Left lung (tissue), 14 donors: ENCODE measurements at places on chromosomes 16 and 17.

DNA sequence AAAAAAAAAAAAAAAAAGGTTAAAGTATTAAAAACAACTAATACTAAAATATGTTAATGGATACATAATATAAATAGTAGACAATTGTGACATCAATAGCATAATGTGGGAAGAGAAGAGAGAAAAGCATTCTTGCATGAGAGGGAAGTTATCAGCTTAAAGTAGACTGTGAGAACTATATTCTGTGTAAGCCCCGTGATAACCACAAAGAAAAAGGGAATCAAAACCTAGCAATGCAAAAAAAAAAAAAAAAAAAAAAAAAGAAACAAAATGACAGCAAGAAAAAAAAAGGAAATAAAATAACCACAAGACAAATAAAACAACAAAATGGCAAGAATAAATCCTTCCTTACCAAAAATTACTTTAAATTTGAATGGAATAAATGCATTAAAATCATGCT is 39.8 kb upstream of the MYLK3 start:
- no peak for DNase-seq

DNA sequence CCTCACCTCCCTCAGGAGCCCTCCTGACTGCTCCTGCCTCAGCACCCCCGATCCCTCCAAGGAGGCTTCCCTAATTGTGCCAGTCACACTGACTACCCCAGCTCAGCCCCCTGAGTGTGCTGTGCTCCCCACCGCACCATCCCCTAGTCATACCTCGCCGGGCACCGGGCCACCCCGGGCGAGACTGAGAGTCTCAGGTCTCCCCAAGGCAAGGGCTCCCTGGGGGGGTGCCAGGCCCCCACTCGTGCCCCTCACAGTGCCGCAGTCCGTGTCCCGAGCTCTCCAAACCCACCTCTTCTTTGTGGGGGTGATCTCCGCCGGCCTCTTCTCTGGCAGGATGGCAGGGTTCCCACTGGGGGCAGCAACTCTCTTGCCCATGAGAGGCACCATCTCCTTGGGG is 3.2 kb downstream of the TRPV3 start:
- no peak for DNase-seq

DNA sequence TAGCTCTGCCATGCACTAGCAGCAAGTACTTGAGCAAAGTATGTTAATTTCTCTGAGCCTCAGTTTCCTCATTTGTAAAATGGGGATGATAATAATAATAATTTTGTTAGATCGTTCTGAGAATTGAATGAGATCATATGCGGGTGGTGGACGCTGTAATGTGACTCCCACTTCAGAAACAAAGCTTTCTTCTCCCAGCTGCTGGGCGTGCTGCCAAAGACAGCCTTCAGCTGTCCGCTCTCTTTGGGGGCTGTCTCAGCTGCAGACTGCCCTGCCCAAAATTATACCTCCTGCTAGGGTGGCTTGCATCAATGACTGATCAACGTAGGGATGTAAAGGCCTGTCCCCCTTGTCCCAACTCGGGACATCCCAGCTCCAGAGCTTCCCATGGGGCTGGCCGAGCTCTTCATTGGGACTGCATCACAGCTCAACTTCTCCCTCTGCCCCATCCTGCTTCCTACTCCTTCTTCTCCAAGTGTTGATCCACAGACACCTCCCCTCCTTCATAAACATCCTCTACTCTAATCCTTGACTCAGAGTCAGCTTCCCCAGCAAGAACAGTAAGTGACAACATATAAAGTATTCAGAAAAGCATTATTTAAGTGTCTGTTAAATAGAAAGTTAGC is 30.7 kb upstream of the CDH5 start:
- peak; percentile 72 for DNase-seq

GRCh38 chr16:67246081-67246755 is 1.1 kb downstream of the FHOD1 start:
- DNase-seq: peak; percentile 89

DNA sequence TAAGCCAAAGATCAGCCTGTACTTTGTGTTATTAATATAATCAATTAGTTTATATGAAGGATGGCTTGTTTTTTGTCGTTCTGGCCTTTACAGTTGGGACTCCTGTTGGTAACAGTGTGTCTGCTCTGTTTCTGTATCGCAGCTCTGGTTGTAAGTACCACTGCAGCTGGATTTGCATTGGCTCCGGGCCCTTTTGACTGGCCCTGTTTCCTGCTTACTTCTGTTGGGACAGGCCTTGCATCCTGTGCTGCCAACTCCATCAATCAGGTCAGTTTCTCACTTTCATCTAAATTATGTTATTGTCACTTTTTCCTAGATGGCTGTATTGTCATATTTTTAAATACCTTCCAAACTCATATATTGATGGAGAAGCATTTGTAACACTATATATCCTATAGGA is 32.7 kb downstream of the COX10 start:
- DNase-seq: no peak

DNA sequence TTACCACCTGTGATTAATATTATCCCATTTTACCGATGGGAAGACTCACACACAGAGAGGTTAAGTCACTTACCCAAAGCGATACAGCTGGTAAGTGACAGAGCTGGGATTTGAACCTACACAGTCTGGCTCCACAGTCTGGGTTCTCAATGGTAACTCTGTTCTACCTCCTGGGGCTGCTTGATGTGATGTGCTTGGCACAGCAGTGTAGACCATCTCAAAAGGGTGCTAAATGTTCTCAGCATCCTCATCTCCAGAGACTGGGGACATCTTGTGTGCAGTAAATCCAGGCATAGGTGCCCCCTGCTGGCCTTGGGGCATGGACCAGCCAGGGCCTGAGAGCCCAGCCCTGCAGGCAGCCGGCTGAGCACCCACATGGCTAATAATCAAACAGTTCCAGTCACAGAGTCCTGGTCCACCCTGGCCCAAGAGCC is 15.4 kb upstream of the KATNB1 start:
- DNase-seq: no peak

DNA sequence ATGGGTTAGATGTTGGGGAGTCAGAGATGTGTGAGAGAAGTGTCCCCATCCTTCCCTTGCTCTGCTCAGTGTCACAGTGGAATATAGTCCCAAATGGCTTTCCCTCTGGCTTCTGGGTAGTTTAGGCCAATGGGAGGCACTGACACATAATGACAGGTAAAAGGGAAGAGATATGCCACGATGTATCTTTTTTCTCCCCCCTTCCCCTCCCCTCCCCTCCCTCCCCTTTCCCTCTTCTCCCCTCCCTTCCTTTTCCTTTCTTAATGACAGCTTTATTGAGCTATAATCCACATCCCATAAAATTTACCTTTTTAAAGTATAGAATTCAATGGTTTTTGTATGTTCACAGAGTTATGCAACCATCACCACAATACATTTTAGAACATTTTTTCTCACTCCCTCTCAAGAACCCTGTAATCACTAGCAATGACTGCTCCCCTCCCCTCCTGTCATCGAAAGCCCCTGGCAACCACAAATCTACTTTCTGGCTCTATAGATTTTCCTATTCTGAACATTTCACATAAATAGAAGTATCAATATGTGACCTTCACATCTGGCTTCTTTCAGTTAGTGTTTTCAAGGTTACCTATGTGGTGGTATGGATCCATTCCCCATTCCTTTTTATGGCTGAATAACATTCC is 617 bp upstream of the CCR7 start:
- DNase-seq: no peak

DNA sequence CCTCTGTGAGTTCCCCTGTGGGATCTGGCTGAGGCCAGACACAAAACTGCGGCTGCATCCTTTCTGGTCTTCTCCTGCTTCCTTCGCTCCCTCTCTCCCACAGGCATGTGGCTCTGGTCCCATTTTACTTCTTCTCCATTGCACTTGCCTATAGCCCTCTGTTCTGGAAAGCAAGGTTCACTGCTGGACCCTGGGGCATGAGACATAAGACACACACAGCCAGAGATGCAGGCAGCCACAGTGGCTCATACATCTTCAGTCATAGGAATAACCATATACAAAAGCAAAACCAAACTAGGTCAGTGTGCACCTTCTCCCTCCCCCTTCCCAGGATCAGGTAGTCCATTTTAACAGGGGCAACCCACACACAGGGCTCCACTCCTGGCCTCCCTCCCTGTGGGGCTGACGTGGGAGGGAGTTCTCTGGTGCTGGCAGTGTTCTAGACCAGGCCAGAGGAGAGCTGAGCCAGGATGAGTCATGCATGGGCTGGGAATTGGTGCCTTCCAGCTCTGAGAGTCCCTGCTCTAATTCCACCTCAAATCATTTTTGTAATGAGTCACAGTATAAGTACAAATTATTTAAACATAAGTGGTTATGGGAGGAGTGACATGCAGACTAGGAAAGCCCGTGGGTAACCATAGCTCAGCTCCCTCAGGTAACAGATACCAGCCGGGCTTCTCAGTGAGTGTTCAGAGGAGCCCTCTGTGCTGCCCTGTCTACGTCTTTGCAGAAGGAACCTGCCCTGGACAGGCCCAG is 58.0 kb downstream of the ASIC2 start:
- DNase-seq: peak; percentile 78

DNA sequence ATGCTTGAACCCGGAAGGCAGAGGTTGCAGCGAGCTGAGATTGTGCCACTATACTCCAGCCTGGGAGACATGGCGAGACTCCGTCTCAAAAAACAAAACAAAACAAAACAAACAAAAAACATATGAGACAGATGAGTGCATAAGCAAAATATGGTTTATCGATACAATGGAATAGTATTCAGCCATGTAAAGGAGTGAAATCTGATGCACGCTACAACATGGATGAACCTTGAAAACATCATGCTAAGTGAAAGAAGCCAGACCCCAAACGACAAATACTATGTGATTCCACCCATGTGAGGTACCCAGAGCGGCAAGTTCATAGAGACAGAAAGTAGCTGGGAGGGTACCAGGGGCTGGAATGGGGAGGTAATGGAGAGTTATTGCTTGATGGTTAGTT is 6.8 kb downstream of the PLCD3 start:
- no peak for DNase-seq

GRCh38 chr16:85527042-85527766 is 85.9 kb upstream of the GSE1 start:
- DNase-seq: peak; percentile 79

DNA sequence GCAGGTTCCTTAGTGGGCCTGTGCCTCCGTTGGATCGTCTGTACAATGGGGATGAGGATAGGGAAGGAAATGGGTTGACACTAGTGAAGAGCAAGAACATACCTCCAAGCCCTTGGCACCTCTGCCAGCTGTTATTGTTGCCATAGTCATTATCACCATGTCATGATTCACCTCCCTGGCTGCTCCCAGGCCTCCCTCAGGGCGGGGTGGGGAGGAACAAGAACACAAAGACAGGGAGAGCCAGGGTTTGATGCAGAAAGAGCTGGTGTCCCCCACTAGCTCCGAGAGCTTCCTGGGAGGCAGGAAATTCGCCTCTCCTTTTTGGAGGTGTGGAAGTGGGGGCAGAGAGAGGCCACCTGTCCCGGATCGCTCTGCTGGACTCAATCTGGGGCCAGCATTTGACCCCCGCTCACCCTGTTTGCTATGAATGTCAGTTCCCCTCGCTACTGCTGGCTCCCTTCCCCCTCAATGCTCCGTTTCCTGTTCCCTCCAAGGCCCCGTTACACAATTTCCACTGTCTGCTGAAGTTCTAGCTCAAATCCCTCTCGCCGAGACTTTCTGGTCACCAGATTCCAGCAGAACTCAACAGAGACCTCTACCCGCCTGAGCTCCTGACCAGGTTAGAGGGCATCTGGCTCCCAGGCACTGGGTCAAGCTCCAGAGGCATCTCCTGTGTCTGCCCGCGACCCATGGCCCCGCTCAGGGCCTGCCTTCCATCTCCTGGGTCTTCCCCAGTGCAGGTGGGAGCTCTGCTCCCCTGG is 9.1 kb downstream of the TIMP2 start:
- peak; percentile 73 for DNase-seq

DNA sequence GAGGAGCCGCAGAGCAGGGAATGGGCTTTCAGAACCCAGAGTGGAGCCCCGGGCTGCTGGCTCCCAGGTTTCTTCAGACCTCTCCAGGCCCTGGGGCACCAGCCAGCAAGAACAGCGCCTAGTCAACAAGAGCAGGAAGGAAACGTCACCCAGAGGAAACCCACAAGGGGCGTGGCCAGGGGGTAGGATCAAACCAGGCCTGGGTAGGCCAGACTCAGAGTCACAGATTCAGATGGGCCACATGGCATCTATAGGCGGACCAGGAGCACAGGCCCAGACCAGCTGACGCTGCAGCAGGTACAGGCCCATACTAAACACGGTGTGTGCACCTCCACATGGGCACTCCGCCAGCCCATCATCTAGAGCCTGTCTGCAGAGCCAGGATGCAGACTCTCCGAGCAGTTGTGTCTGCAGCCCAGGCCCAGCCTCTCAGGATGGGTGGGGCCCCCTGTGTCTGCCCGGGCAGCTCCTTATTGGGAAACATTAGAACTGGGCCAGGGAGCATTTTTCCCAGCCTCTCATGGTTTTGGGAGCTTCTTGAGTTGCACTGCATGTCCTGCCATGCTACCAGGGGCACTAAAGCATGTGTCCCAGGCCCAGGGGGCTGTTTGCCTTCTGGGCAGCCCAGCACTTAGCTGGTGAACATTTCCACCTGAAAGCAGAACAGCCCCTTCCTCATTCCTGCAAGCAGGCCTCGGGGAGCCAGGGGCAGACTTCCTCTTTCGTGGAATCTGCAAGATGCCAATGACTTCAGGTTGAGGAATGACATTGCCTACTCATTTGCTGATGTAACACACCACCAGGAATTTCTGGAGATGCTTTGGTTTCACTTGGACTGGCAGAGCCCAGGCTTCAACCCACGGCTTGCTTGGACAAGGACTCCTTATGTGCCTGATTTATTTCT is at the start of gene NLRP1:
Gene NLRP1 (minus strand): TSS at position 127 of the 904 bp plus-strand sequence. CDS start 552 bp downstream, outside the sequence.
- peak; percentile 29 for DNase-seq

- peak; percentile 67 for DNase-seq
Measured at GRCh38 chr17:48307814-48308411, 122.1 kb downstream of the SKAP1 start.

GRCh38 chr16:47848421-47849109 is 307.2 kb downstream of the ABCC12 start:
- DNase-seq: no peak

DNA sequence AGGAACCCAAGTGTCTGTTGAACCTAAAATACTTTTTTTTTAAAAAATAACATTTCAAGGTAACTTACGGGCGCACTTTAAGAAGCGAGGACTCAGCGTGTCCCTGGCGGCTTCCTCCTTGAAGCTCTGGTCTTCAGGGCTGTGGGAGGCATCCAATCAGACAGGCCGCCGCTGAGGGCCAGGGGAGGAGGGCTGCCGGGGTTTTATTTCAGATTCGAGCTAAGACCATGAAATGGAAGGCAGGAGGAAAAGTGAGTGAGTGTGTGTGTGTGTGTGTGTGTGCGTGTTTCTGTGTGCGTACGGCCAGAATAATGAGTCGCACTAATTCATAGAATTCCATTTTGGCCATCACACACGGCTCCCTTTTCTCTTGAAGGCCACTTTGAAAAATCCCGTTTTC is 41.1 kb downstream of the C16orf78 start:
- no peak for DNase-seq

- no peak for DNase-seq
Measured at GRCh38 chr17:68843522-68843921, 111.7 kb downstream of the ABCA8 start.
